NCI-H187 treated with DMSO at 0.1 percent for 48 hours (cell line): ENCODE measurements at places on chromosomes 16 and 17.

DNA sequence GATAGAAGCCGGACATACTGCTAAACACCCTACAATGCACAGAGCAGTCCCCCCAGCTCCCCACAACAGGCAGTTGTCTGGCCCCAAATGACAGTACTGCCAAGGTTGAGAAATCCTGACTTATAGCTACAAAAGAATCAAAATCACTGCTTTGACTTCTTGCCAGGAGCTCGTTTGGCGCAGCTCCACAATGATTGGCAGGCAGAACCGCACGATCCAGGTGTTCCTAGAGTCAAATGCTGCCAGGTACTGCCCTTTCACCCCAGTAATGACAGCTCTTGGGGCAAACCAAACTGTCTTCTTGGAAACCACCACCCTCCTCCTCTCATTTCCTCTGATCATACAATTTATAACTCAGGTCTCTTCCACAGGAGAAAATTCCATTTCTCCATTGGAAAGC, 2.2 kb upstream of the TMC5 start:
- DNase-seq: no peak

DNA sequence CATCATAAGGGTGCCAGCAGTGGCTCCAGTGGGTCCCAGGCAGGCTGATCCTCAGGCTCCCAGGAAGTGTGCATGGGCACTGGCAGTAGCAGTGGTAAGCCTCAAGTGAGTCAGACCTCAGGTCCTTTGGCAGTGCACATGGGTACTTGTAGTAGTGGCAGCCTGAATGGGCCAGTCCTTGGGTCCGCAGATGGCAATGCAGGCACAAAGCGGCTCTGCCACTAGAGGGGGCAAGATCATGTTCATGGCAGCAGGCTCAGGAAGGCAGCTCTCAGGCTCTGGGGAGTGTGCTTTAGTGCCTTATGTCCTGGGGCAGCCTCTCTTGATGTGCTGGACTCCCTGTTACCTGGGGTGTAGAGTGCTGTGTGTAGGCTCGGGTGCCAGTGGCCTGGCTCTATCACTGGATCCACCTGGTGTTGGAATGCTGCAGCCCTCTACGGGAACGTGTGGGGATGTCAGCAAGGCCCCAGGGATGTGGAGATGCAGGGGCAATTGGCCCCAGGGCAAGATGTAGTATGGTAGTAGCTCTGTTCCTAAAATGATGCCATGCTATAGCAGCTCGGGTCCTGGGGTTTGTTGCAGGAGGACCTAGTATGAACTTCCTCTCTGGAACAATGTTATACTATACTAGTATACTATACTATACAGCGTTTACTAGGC, 11.0 kb downstream of the ACSM3 start:
- no peak for DNase-seq

GRCh38 chr16:70778901-70779309, 22.1 kb downstream of the VAC14 start:
- no peak for DNase-seq

DNA sequence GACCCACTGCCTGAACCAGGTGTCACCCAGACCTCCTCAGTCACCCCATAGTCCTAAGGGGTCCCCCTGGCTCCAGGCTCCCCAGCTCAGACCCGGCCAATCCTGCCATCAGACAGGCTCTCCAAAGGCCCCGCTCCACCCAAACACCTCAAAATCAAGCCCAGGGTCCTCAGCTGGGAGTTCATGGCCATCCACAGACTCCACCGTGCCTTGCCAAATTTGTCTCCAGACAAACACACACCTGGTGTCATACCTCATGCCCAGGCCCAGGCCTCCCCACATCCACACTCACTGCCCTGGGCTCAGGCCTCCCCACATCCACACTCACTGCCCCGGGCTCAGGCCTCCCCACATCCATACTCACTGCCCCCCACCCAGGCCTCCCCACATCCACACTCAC, 12.5 kb downstream of the RPH3AL start:
- no peak for DNase-seq

GRCh38 chr17:72843591-72843990, 248.9 kb downstream of the SLC39A11 start:
- no peak for DNase-seq

- no peak for DNase-seq
Observed at GRCh38 chr17:56786989-56787482, 46.7 kb downstream of the C17orf67 start.
